ENCODE measurements at places on chromosomes 7 and 10.

GRCh38 chr10:77494327-77494726 is 143.3 kb downstream of the KCNMA1 start:
- DNase-seq = no peak

DNA sequence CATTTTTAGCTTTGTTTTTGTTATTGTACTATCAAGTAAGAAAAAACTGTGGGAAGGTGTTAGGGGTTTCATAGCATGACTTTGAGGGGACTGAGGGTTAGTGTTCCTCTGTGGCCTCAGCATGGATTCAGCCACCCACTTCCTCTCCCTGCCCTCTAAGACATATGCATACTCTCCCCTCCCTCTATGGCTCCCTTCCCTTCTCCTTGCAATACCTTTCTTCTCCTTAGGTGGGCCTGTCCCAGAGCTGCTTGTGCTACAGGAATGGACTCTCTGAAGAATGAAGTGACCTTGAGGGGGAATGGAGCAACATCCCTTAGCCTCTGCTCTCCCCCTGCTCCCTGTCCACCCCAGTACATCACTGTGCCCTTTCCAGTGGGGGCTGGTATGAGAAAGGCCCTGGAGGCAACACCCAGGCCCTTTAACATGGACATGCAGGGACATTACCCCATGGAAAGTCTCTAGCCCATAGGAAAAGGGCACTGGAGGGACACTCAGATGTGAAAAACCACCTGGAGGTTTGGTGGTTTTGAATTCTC is 22.4 kb downstream of the CDH23 start:
- no peak for DNase-seq

GRCh38 chr10:130570074-130570473 is 433.9 kb downstream of the GLRX3 start:
- no peak for DNase-seq

DNA sequence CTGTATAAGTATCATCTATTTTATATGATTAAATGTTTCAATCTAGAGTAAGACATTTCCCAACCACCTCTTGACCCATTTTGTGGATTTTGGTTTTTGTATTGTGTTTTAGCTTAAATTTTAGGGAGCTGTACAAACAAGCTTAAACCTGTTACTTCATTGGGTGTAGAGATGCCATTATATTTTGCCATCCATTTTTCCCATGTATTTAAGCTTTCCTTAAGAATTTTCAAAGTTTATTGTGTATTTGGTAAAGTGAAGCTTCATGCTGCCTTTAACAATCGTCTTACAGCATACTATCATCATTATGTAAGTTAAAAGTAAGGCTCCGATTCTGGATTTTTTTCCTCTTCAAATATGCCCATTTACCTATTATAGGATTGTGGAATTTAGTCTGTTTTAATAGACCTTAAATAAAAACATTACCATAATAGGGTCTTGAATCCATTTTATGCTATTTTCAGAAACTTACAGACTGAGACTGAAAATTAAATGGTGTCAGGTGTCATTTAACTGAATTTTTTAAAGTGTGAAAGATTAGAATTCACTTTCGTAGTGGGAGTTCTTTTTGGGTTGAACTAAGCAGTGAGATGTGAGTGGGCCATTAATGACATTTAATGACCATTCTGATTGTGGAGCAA is 2.2 kb downstream of the KMT2E start:
- no peak for DNase-seq

GRCh38 chr7:129875745-129876411 is 76.9 kb downstream of the UBE2H start:
- DNase-seq = no peak

DNA sequence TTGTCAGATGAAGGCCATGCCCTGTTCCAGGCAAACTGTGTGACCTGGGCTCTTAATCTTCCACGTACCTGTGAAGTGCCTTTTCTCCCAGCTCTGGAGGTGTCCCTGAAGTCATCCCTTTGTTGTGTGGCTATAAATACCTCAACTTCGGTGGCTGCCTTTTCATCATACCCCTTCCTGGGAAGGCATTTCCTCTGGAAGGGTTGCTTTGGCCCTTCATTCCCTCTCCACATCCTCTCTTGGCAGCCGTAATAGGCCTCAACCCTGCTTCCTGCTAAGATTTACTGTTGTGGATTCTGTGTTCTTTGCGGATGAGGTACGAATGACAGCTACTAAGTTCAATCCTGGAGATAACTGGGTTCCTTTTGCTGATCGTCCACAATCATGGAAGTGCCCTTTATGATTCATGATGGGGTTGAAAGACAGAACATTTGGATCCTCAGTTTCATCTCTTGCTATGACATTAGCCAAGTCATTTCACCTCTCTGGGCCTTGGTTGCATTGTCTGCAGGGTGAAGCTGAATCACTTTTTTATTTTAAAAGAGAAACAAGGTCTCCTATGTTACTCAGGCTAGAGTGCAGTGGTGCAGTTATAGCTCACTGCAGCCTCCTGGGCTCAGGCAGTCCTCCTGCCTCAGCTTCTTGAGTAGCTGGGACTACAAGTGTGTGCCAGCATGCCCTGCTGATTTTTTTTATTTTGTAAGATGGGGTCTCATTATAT is 23.6 kb downstream of the FKBP6 start:
- DNase-seq = no peak

DNA sequence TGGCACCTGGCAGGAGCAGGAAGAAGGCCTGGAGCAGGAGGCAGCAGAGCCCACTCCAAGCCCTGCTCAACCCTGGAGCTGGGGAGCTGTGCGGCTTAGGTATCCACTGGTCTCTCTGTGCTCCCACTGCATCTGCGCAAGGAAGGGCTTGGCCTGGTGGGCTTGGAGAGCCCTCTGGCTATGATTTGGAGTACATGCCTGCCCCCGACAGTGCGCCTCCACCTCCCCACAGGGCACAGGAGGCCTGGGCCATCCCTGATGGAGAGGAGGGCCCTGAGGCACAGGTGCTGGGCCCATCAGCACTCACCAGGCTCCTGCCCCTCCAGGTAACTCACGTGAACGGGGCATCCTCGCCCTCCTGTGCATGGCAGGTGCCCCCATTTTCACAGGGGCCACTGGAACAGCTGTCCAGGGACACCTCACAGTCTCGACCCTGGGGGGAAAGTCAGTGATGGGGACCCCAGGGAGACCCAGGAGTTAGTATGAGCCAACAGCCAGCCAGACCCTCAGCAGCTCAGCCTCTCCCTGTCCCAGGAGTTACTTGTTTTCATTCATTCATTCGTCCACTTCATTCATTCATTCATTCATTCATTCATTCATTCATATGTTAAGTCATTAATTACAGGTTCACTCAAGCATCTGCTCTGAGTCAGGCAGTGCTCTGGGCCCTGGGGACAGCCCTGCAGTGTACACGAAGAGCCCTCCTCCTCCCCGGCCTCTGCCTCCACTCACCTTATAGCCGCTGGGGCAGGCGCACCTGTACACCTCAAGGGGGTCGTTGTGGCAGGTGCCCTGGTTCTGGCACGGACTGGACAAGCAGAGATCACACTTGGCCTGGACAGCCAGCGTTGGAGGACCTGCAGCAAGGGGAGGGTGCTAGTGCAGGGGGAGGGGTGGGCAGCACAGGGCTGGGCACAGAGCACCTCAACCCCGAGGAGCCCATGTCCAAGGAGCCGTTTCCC is 167.2 kb downstream of the SLIT1 start:
- no peak for DNase-seq

DNA sequence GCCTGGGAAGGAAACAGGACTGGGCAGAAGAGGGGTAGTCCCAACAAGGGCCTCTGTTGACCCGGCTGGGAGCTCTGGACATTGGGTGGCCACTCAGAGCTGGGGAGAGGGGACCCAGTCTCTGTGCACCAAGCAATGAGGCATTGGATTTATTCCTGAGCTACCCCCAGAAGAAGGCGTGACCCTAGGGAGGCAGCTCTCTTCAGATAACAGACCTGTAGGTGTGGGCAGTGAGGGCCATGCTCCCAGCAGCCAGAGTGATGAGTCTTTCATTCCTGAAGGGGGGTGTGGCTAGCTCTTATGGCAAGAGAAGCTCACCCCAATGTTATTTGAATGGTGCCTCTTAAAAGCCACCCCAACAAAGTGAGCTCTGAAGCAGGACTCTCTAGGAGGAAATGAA is 20.4 kb downstream of the TEX36 start:
- no peak for DNase-seq

GRCh38 chr7:155676052-155676451 is 31.6 kb downstream of the RBM33 start:
- DNase-seq = no peak

DNA sequence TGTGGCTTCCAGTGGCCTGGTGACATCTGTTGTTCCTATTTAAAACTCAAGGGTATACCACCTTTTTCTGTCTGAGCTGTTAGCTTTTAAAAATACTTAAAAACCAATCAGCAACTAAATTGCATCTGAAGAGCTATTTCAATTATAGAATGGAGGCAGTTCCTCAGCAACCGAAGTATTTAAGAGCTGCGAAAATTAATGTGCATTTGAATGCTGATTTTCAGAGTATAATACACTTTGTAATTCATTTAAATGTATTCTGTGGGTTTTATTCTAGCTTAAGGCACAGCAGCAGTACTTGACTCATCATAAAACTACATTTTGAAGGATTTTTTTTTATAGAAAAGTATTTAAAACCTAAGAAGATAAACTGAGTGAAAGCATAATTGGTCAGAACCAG is 404.9 kb upstream of the PRKCQ start:
- no peak for DNase-seq

DNA sequence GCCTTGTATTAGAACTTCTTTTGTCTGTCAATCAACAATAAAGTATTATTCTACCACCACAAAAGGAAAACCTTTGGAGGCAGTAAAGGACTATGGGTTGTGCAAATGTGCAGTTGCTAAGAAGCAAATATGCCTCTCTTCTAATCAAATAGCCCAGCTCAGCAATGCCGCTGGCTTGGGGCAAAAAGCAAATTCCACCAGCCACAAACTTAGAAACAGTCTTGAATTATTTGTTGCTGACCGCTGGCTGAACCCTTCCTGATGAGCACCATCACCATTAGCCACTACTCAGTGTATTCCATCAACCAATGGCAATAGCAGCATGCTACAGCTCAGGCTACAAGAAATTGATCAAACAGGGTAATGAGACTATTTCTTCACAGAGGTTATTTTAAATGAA is 51.0 kb downstream of the SKAP2 start:
- no peak for DNase-seq

GRCh38 chr10:26468700-26469099 is 30.6 kb downstream of the APBB1IP start:
- no peak for DNase-seq

GRCh38 chr10:110903280-110904278 is 15.4 kb downstream of the BBIP1 start:
- DNase-seq = no peak

DNA sequence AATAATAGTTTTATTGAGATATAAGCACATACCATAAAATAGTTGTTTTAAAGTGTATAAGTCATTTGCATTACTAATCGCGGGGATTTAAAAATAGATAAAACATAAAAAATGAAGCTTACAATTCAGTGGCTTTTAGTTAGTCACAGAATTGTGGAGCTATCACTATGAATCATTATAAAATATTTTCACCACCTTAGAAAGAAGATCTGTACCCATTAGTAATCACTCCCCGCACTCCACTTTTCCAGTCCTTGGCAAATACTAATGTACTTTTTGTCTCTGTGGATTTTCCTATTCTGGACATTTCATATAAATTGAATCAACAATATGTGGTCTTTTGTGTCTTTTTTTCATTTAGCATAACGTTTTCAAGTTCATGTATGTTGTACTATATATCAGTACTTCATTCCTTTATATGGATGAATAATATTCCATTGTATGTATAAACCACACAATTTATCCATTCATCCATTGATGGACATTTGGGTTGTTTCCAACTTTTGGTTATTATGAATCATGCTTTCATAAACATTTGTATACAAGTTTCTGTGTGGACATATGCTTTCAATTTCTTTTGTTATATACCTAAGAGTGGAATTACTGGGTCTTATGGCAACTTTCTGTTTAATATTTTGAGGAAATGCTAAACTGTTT is 162.5 kb downstream of the MAGI2 start:
- DNase-seq = no peak

GRCh38 chr7:120933475-120933874 is 17.1 kb upstream of the ING3 start:
- no peak for DNase-seq

DNA sequence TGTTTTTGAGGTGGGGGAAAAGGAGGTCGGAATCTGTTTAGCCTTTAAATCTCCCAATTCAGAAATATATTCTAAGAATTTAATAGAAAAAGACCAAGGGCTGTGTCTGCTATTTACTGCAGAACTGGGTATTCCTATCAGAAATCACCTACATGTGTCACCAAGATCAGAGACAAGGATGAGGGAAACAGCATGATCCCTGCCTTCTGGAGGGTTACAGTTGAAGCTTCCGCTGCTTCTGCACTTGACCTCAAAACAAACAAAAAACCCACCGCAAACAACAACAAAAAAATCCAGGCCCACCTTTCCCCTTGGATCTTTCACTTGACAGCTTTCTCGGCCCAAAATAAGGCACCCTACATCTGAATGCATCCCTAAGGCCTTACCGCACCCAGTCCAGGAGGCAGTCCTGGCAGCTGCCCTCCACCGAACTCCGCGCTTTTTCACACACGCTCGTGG is 750 bp upstream of the CDK14 start:
- DNase-seq = no peak

GRCh38 chr10:76074659-76075058 is 643.2 kb downstream of the LRMDA start:
- no peak for DNase-seq

Measured in omental fat pad (tissue), 4 donors.